ENCODE measurements at places on chromosomes 1 and 21.

- no peaks in the 10 kb centered on the region for H3K4me1 ChIP-seq
- H3K27me3 ChIP-seq: no peaks in the 10 kb centered on the region
- no peak for DNase-seq
- no peaks in the 10 kb centered on the region for H3K36me3 ChIP-seq
- no peak within 1 kb of the TSS for H3K27ac ChIP-seq
- no peak within 1 kb of the TSS for H3K4me3 ChIP-seq
These were observed at the start of gene CRB1 for GRCh38 chr1:197268012-197268411. CRB1 (plus strand) TSS chr1:197268252; CDS start chr1:197268413, 161 bp downstream.

DNA sequence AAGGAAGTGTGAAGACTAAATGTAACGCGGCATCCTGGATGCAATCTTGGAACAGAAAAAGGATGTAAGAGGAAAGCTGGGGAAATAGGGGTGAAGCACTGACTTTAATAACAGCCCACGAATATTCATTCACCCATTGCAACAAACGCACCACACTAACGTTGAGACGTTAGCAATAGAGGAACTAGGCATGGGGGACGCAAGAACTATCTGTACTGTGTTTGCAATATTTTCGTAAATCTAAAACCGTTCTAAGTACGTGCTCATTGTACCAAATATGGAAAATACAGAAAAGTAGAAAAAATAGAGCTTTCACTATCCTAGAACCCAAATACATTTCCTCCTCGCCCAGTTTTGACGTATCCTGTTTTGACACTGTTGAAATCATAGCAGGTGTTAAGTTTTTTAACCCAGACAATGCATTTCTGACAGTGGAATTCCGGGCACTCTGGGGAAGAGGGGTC, 3.9 kb downstream of the LAPTM5 start:
- H3K27me3 ChIP-seq: no peaks in the 10 kb centered on the region
- no peak for DNase-seq
- no peaks in the 10 kb centered on the region for H3K36me3 ChIP-seq
- H3K4me1 ChIP-seq: peaks cover 15% of the 10 kb centered on the region
- no peak overlapping the region for H3K4me3 ChIP-seq

DNA sequence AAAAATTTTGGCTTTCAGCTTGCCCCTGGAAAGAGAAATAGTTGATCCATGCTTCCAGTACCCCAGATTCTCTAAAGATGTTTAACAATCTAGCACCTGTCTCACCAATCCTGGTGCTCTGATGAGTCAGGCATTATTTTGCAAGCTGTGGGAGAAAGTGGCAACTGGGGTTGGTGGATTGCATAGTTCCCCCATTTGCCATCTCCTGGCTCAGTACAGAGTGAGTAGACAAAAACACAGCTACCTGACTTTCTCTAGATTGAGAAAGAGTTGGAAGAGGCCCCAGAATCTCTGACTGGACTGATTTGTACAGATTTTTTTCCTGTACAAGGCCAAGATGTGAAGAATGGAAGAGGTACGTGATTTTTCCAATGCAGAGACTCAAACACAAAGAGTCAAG, 75.1 kb upstream of the NEGR1 start:
- no peaks in the 10 kb centered on the region for H3K36me3 ChIP-seq
- no peak for DNase-seq
- no peak overlapping the region for H3K4me3 ChIP-seq
- no peaks in the 10 kb centered on the region for H3K27me3 ChIP-seq
- H3K27ac ChIP-seq: no peak overlapping the region
- no peaks in the 10 kb centered on the region for H3K4me1 ChIP-seq

DNA sequence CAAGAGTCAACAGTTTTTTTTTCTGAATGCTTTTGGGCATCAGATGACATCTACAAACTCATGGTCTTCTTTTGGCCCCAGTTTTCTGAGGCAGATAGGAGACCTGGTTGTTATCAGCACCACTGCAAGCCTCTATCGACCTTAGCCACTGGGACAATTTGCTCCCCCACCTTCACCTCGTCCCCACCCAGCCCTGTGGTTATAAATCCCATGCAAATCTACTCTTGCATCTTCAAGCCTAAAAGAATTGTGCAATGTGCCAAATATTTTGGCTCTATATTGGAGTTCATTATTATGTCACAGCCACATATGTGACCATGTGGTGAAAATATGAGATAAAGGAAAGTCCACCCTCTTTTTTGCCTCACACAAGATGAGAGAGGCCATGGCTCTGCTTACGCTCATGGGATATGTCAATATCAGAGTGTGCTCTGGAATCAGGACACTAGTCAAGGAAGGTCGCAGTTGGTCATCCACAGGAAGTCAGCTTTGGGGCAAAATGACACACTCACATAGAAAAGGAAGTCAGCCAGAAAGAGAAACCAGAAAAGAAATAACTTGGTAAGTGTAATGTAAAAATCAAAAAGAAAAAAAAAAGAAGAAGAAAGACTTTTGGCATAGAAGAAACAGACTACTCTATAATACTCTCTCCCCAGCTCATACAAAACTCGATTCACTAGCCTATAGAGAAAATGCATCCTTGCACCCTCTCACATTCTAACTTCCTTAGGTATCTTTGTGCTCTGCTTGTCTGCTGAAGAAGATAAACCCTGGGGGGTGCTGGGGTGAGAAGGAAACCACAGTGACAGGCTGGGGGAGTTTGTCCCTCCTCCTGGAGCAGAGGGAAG, 21.2 kb downstream of the SLC30A10 start:
- no peaks in the 10 kb centered on the region for H3K36me3 ChIP-seq
- H3K4me1 ChIP-seq: no peaks in the 10 kb centered on the region
- H3K4me3 ChIP-seq: no peak overlapping the region
- no peaks in the 10 kb centered on the region for H3K27me3 ChIP-seq

DNA sequence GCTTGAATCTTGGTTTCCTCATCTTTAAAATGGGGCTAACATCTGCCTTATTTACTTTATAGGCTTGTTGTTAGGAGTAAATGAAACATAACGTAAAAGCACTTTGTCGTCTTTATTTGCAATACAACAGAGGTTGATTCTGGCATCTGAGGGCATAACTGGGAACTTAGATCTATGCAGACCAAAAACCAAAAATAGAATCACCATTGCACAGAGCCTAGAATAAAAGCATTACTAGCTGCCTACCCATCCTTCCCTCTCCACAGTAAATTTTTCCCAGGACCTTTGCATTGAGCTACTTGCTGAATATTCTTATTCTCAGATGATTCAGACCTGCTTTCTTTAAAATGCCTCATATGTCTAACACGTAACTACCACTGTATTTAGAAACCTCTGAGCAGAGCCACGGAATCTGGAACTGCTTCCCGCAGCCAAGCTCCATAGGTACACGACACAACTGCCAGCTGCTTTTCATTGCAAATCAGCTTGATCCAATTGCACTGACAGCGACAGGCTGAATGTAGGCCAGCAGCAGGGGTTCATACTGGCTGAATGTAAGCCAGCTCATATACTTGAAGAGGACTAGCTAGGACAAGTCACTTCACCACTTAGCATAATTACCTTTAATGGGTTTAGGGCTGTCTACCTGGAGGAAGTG, 33.2 kb upstream of the SERBP1 start:
- H3K27me3 ChIP-seq: no peaks in the 10 kb centered on the region
- peaks cover 30% of the 10 kb centered on the region for H3K4me1 ChIP-seq
- H3K27ac ChIP-seq: no peak overlapping the region
- H3K36me3 ChIP-seq: no peaks in the 10 kb centered on the region
- no peak for DNase-seq

DNA sequence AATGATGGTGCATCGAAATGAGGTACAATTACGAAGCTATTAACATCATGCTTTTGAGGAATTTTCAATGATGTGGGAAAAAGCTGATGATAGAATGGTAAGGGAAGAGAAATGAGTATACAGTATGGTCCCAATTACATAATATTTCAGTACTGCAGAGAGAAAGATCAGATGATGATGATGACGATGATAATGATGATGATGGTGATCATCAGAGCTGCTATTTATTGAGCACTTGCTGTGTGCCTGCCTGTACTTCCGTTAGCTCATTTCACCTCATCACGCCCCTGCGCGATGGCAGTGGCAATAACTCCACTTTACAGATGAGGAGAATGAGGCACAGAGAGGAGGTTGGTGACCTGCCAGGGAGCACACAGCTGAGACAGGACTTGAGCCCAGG, 620.8 kb downstream of the MATN1 start:
- no peaks in the 10 kb centered on the region for H3K27me3 ChIP-seq
- no peaks in the 10 kb centered on the region for H3K4me1 ChIP-seq
- no peak for DNase-seq

DNA sequence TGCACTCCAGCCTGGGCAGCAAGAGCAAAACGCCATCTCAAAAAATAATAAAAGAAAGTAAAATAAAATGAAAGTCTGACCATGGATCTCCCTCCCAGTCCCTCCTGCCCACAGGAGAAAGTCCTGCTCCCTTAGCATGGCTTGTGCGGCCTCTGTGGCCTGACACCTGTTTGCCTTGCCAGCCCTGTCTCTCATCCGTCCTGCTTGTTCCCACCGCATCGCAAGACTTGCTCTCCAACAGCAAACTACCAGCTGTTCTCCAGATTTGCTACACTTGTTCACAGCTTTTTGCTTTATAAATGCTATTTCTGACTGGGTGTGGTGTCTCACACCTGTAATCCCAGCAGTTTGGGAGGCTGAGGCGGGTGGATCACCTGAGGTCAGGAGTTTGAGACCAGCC, 2.7 kb downstream of the ETV3L start:
- no peak overlapping the region for H3K4me3 ChIP-seq
- no peaks in the 10 kb centered on the region for H3K27me3 ChIP-seq
- no peaks in the 10 kb centered on the region for H3K36me3 ChIP-seq

GRCh38 chr21:42553435-42553834, 39.8 kb downstream of the SLC37A1 start:
- no peaks in the 10 kb centered on the region for H3K27me3 ChIP-seq
- no peak overlapping the region for H3K4me3 ChIP-seq
- no peaks in the 10 kb centered on the region for H3K4me1 ChIP-seq
- H3K36me3 ChIP-seq: peaks cover 7% of the 10 kb centered on the region

DNA sequence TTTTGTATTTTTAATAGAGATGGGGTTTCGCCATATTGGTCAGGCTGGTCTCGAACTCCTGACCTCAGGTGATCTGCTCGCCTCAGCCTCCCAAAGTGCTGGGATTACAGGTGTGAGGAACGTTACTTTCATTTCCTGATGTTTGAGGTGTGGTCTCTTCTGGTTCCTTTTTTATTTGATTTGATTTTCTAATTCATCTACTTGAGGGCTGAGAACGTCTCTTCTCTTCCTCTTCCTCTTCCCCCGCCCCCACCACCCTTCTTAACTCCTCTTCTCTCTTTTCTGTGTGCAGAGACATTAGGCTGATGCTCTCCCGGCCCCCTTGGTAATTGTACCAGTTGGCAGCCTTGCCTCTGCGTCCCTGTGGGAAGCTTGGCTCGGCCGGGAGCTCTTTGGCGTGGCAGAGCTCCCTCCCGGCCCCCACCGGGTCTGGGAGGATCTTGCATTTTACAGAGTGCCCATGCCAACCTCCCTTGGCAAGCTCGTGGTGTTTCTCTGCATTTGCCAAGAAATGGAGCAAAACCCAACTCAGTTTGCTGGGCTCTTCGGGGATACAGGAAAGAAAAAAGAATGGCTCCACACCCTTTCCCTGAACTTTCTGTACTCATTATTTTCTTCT, 19.9 kb downstream of the CRYAA start:
- H3K4me1 ChIP-seq: peaks cover 14% of the 10 kb centered on the region
- no peaks in the 10 kb centered on the region for H3K36me3 ChIP-seq
- H3K4me3 ChIP-seq: no peak overlapping the region
- peak; percentile 83 for DNase-seq
- H3K27me3 ChIP-seq: no peaks in the 10 kb centered on the region

- H3K4me1 ChIP-seq: no peaks in the 10 kb centered on the region
- H3K36me3 ChIP-seq: no peaks in the 10 kb centered on the region
- no peaks in the 10 kb centered on the region for H3K27me3 ChIP-seq
- DNase-seq: no peak
These were observed 169.9 kb downstream of the HS2ST1 start for GRCh38 chr1:87084244-87084836.

DNA sequence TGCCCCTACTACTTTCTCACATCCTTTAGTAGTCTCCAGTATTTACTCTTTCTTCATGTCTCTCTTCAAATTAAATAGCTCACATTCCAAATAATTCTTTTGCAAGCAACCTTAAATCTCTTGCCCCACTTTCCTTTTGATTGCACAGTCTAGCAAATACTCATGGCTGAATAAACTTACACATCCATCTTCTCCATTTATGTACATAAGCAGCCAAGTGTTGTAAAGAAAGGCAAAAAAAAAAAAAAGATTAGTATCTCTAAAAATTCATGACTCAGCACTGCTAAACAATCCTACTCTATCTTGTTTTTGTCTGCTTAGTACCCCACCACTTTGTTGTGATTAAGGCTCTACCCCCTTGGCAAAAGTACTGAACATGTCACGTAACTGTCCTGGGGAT, 42.6 kb downstream of the F13B start:
- no peaks in the 10 kb centered on the region for H3K4me1 ChIP-seq
- DNase-seq: no peak
- no peaks in the 10 kb centered on the region for H3K27me3 ChIP-seq
- H3K27ac ChIP-seq: no peak overlapping the region
- no peak overlapping the region for H3K4me3 ChIP-seq

DNA sequence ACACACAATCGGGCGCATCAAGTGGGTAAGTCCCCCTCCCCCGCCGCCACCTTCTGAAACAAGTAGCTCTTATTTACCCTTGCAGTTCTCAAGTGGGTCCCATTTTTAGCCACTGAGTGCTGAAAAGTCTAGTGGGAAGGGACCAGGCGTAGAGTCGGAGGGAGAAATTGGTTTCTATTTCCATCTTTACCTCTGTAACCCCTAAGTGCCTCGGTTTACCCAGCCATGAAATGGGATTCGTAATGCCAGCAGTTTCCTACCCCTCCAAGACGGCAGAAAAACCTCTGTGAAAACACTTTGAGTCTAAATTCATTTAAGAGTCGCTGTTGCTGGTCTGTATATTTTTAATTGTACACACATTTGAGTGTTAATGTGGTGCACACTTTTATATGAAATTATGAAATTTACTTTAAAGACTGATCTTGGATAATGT, 928 bp downstream of the TLCD4 start:
- no peak for DNase-seq
- H3K27me3 ChIP-seq: no peaks in the 10 kb centered on the region
- no peaks in the 10 kb centered on the region for H3K36me3 ChIP-seq
- peak overlapping the region; percentile 26 for H3K27ac ChIP-seq

DNA sequence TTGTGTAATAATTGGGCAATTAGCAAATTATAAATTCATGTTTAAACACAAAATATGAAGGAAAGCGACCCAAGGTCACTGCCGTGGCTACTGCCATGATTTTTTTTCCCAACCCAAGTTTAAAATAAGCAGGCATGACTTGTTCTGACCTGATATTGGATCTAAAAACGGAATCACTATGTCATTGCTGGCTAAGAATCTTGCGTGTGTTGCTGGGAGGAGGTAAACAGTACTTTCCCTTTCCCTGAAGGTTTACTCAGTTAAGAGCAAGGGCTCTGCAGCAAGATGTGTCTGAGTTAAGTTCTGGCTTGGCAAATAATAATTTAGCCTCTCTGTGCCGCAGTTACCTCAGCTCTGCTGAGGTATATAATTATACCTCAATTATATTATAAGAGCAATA, 125.7 kb upstream of the L1TD1 start:
- no peaks in the 10 kb centered on the region for H3K36me3 ChIP-seq
- no peak overlapping the region for H3K27ac ChIP-seq
- DNase-seq: no peak
- H3K4me3 ChIP-seq: no peak overlapping the region
- H3K27me3 ChIP-seq: no peaks in the 10 kb centered on the region

Data from vagina (tissue), 2 donors.